Stimulated activated CD4-positive, alpha-beta T cell treated with anti-CD3 and anti-CD28 coated beads, TNF-alpha, amount 100 ng/mL, for 24 hours (primary cell): ENCODE measurements at places on chromosomes 7 and 10.

DNA sequence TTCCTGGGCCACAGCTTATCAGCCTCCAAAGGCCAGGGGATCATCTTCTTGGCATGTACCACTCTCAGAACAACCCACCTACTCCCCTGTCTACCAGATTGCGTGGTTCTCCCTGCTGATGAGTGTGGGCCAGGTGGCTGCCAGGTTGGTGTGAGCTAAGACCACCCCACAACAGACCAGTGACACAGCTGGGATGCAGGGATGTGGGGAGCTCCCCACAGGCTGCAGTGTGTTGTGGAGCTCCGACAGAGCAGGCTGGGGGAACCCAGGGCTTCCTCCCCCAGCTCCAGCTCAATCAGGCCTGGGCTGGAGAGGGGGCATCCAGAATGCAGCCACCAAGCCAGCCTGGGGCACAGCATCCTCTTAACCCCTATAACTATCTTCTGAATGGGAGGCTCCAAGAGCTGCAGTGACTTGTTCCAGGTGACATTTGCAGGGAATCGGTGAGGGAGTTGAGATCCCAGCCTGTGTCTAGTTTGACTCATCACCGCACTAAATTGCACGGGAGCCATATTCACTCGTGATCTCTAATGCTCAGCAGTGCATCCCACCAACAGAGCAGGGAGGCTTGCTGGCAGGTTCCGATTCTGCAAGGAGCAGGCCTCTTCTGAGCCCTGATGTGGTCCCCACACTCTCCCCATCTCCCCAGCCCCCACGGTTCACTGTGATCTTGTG is 596 bp upstream of the GDF2 start:
- no peak for DNase-seq

DNA sequence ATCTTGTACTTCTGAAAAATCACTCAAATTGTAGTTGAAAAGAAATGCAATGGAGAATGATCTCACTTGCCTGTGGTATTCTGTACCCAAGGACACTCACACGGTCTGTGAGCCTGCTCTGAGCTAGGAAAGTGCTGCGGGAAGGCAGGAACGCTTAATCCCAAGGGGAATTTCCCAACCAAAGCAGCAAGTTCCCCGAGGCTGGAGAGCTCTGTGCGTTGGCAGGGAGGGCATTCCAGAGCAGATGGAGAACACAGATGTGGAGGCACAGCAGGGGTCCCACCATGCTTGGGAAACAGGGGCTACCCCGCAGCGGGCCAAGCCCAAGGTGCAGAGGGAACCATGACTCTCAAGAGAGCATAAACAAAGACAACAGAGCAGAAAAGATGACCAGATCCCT is 13.6 kb downstream of the SVIL start:
- DNase-seq = no peak

DNA sequence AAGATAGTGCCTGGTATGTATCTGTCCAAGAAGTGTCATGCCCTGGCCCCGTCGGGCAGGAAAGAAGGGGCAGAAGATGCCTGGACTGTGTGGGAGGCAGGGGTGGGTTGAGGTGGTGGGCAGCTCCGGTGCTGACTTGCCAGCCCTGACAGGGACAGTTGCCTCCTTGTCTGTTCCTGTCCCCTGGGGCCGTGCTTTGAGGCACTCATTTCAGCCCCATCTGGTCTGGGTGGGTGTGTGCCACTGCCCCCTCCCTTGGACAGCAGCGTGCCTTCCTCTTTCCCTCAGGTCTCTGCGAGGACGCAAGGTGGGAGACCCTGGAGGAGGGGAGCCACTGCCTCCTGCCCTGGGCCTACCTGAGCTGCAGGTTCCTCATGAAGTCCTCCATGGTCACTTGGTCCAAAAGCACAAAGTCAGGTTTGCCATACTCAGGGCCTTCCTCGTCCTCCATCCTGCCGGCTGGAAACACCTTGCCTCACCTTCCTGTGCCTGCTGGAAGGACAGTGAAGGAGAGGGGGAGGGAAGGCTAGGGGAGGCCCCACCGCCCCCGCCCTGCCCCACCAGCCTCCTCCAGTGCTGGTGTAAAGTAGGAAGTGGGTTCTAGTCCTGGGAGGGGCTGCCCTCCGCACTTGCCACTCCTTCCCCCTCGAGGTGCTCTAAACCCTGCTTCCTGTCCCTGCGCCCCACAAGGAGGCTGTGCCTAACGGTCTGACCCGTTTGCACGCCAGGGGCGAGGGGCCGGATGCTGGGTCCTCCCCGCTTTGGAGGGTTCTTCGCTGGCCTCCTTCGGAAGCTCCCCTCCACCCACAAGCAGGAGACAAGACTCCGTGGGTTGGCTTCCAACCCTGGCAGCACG is at the start of gene MYO1G:
MYO1G (minus strand) TSS at position 505 of the 856 bp plus-strand sequence; CDS start at position 451, 54 bp downstream.
- peak; percentile 63 for DNase-seq

DNA sequence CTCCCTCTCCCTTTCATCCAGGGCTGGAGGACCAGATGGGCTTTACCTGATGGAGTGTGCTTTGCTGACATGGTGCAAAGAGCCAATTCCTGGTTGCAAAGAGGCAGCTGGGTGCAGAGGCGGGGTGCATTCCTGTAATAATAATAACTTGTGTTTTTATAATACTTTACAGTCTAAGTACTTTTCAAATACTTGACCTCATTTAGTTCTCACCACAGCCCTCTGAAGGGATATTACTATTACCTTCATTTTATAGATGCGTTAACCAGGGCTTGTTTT is 70.4 kb downstream of the TCF7L2 start:
- no peak for DNase-seq

DNA sequence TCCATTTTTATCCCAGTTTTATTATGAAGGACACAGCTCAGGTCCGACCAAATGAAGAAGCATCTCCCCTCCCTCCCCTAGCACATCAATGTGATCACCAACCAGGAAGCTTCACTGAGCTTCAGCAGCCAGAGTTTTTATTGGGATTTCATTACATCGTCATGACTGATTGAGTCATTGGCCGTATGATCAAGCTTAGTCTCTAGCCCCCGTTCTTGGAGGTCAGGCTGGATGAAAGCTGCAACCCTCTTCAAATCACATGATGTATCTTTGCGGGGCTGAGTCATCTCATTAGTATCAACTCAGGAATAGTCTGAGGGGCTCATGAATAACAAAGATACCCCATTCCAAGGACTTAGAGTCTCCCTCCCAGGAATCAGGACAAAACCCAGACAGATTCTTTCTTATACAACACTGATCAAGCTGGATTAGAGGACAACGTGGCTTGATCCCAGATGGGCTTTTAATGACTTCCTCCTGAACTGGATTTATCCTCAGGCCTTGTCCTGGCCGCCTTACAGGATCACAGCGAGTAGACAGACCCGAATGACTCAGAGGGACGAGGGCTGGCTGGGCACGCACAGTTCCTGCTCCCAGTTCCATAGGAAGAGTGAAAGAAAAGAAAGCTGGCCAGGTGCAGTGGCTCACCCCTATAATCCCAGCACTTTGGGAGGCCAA is 14.5 kb downstream of the LIMK1 start:
- no peak for DNase-seq

GRCh38 chr10:14773551-14774213 is 1.0 kb downstream of the FAM107B start:
- no peak for DNase-seq

DNA sequence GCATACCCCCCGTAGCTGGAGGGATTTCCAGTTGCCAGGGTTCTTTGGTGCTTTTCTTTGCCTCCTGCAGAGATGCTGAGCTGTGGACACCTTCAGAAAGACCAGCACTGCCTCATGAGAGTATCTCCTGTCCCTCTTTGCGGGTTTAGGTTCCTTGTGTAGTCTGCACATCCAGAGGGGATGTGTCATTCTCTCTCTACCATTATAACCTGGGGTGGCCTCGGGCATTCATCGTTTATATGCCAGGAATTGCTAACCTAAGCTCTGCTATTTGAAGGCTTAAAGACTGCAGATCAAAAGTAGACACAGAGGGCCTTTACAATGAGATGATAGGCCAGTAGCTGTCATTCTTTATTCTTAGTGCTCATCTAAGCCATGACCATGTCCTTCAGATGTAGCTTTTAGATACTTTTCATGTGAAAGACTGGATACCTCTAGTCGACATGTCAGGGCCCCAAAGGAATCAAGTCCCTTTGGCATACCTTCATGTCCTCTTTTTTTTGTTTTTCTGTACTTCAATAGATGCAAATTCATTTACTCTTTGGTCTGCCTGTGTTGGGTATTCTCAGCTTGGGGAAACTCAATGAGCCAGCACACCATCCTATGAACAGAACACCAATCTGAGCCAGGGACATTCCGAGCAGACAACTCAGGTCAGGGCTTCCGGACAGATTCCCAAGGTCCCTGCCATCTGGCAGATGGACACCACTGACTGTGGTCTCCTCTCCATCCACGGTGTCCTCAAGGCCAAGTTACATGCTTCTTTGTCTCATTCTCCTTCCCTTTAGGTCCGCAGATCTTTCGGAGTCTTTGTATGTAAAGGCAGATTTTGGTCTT is 129.3 kb downstream of the NRF1 start:
- no peak for DNase-seq

DNA sequence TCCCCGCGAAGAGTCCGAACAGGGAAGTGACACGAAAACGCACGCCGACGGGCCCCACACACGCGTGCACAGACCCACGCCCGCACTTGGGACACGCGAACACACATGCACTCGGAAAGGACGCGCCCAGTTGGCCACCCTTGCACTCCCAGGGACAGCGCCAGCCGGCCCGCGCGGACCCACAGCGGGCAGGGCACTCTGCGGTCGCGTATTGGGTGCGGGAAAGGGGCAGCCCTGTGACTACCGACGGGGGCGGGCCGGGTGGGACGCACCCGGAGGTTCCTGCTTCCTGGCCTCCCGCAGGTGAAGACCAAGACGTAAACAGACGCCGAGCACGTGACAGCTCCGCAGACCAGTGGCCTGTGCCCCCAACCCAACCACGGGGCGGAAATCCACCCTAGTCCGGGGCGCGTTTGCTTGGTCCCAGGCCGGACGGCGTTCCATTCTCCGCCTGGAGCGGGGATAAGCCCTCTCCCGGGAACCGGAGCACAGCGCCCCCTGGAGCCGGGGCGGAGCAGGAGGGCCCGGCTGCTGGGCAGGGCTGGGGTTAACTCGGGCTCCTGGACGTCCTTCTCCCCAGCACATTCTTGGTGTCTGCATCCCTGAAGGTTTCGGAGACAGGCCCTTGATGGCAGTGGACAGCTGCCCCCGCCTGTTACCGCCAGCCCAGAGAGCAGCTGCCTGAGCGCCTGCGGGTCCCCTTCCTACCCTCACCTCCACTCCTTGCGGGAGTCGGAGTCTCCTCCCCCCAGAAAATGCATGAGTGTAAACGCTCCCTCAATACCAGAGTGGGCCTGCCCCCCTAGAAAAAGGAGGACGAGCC is 2.0 kb upstream of the LZTS2 start:
- peak; percentile 44 for DNase-seq

- DNase-seq = no peak
Measured at GRCh38 chr10:42975558-42976340, 101.1 kb upstream of the RET start.

DNA sequence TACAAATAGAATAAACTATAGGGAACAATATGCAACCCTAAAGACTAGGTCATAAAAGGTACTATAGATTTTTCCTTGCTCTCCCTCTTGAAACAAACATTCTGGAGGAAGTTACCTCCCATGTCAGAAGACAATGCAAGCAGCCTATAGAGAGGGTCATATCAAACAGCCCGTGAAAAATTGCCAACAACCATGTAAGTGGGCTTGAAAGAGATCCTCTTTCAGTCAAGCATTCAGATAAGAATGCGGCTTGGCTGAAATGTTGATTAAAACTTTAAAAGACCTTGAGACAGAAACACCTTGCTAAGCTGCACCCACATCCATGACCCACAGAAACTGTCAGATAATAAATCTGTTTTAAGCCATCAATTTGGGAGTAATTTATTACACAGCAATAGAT is 526.6 kb upstream of the GHITM start:
- no peak for DNase-seq

- peak; percentile 61 for DNase-seq
Measured at GRCh38 chr10:69092959-69093850, 5.3 kb downstream of the SRGN start.

GRCh38 chr10:21172542-21172929 is 275.4 kb upstream of the NEBL start:
- DNase-seq = no peak

GRCh38 chr7:21911341-21911875 is 34.3 kb downstream of the CDCA7L start:
- DNase-seq = no peak

- no peak for DNase-seq
Measured at GRCh38 chr7:1248143-1248915, 15.7 kb downstream of the UNCX start.

GRCh38 chr7:24825931-24826661 is 68.8 kb upstream of the GSDME start:
- no peak for DNase-seq

GRCh38 chr7:45460379-45460778 is 113.8 kb upstream of the ADCY1 start:
- DNase-seq = no peak

DNA sequence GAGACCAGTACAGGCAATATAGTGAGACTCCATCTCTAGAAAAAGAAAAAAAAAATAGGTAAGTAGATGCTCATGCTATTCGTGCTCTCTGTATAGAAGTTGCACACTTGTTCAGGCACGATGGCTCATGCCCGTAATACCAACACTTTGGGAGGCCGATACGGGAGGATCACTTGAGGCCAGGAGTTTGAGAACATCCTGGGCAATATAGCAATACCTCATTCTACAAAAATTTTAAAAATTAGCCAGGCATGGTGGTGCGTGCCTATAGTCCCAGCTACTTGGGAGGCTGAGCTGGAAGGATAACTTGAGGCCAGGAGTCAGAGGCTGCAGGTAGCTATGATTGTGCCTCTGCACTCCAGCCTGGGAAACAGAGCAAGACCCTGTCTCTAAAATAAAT is 17.2 kb upstream of the NPTX2 start:
- DNase-seq = no peak

- DNase-seq = no peak
Measured at GRCh38 chr10:30434273-30435072, 489 bp downstream of the MAP3K8 start.

- DNase-seq = peak; percentile 34
Measured at GRCh38 chr7:31744294-31744874, 57.4 kb downstream of the PPP1R17 start.

- DNase-seq = no peak
Measured at GRCh38 chr7:102192790-102193189, 93.9 kb upstream of the SH2B2 start.

- DNase-seq = no peak
Measured at GRCh38 chr10:119453313-119453712, 89.2 kb downstream of the RGS10 start.

DNA sequence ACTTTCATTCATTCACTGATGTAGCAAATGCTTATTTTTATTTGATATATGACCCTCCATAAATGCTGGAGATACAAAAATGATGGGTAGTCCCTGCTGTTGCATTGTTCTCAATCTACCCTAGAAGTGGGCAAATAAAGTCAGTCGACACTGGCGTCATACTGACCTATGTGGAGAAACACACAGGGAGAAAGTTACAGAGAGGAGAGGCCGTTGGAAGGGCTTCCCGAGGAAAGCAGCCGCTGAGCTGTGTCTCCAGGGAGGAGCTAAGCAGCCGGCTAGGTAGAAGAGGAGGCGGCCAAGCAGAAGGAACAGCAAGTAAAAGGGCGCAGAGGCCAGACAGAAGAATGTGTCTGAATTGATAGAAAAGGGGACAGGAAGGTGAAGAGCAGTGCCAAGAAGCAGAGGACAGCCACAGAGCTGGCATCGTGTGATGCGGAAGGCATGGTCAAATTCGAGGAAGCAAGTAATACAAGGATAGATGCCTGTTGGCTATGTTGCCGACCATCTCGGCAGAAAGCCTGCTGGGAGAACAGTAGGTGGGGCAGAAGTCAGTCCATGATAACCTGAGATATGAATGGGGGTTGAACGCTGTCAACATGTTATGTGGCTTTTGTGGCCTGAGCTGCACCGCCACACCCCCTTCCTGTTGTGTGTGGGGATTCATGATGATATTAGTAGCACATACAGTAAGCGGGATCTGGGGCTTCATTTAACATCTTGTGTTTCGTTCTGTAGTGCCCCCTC is 25.9 kb downstream of the ST8SIA6 start:
- peak; percentile 29 for DNase-seq
